CD4-positive, alpha-beta T cell treated with Interleukin-17A for 4 hours (primary cell): ENCODE measurements at places on chromosomes 13 and 19.

- DNase-seq, result no peak
Measured at GRCh38 chr13:23849670-23850069, 39.5 kb downstream of the MIPEP start.

DNA sequence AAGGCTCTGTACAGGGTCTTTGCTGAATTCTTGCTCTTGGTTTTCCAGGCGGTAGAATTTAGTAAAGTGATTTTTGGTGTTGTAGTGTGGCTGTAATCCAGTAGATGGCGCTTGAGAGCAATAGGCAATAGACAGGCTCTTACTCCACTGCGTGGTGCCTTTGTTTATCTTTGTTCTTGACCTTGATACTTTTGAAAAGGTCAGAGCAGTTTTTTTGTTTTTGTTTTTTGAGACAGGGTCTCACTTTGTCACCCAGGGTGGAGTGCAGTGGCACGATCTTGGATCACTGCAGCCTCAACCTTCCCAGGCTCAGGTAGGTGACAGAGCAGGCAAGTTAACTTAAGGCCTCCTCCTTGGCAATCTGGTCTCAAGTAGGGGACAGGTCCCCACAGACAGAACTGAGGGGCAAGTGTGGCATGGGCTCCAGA is 12.2 kb upstream of the LILRA5 start:
- peak; percentile 68 for DNase-seq

- DNase-seq, result no peak
Measured at GRCh38 chr13:30156826-30157615, 150.3 kb downstream of the KATNAL1 start.

- no peak for DNase-seq
Measured at GRCh38 chr19:55671054-55671378, 4.0 kb upstream of the EPN1 start.

GRCh38 chr13:99227331-99227900 is 26.8 kb downstream of the UBAC2 start:
- DNase-seq, result no peak

DNA sequence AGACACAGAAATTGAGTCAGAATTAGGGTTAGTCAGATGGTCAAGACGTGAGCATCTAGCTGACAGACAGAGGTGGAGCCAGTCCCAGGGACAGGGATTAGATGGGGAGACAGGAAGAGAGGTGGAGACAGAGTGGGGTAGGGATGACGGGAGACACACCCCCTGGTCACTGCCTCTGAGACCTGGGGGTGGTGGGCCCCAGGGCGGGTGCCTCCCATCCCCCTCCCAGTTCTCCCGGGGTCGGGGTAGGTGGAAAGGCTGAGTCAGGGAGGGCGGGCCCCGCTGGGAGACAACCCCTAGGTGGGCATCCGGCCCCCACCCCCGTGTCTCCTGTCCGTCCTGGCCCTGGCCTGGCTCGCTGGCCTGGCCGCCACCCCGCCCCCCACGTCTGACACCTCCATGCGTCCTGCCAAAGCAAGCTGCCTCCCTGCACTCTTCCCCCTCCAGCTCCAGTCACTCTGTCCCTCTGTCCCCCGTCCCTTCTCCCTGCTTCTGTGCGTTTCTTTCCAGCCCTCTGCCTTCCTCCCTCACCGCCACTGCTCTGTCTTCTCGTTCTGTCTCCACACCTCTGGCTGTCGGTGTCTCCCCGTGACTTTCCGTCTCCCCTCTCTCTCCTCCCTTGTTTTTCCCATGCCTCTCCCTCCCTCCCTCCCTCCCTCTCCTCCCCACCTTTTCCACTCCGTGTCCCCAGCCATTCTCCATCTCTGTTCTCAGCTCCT is 15.1 kb downstream of the CCDC97 start:
- peak; percentile 29 for DNase-seq
